ENCODE measurements at places on chromosomes 2 and 18. TPM values are rescaled to one million over a fixed set of nuclear protein-coding genes. Genes with fewer than 3 reads are reported as not detected.
A peak's percentile ranks its signal among the peaks of the same experiment; 100 is the strongest.

DNA sequence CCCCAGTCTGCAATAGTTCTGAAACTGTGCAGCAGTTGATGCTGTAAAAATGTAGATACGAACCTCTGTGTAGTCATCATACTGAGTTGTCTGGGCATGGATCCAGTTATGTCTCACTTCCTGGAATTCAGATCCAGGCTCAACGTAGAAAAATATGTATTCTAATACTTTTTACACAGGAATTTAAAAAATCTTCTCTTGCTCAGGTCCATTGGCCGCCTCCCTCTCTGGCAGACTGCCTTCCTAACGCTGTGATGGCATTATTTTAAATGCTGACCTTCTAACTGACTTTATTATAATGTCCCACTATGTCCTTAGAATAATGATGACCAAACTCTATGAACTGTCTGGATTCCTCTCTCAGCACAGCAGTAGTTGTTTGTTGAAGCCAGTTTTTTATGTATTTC, 119.6 kb downstream of the FEZ2 start:
- no peak for DNase-seq

DNA sequence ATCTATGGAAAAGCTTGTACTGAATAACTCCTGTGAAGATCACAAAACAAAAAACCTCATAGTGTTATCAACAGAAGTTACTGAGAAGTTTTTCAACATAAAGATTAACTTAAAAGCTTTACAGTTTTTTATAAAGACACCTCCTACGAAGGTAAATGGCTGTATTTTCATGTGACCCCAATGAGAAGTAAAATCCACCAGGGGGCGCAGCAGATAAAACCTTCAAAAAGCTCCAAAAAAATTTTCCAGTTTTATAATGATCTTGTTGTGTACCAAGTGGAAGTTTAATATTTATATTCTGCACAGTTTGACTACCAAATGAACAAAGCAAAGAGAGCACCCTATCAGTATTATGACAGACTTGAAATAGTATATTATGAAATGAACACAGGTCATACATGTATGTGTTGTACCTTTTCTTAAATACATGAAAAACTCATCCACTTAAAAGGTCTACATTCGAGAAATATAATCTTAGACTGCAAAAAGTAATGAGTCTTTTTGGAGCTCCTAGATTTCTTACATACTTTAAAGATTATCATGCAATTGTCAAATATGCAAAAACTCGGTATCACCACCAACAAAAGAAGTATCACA, 38.5 kb downstream of the PNO1 start:
- DNase-seq, result no peak

DNA sequence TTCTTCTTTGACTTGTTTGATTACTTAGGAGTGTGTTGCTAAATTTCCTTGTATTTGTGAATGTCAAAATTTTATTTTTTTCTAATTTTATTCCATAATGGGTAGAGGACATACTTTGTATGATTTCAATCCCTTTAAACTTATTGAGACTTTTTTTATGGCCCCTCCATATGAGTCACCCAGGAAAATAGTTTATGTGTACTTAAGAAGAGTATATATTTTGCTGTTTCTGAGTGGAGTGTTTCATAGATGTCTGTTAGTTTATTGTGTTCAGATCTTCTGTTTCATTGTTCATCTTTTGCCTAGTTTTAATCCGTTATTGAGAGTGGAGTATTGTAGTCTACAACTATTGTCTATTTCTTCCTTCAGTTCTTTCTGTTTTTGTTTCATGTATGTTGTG, 81.9 kb downstream of the EPB41L5 start:
- no peak for DNase-seq

DNA sequence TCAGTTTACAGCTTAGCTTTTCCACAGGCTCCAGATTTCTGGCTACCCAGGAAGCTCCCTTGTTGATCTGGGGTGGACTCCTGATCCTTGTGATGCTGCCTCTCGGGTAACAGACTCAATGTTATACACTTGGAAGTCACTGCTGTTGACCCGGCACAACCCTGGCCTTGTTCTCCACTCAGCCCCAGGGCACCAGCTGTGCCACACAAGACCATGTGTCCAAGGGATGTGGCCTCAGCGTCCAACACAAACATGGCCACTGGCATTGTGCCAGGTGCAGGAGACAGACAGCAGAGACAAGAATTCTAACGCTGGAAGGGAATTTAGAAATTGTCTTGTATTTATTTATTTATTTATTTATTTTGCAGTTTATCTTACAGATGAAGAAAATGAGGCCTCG, 39.0 kb upstream of the PPP4R1 start:
- DNase-seq, result no peak

DNA sequence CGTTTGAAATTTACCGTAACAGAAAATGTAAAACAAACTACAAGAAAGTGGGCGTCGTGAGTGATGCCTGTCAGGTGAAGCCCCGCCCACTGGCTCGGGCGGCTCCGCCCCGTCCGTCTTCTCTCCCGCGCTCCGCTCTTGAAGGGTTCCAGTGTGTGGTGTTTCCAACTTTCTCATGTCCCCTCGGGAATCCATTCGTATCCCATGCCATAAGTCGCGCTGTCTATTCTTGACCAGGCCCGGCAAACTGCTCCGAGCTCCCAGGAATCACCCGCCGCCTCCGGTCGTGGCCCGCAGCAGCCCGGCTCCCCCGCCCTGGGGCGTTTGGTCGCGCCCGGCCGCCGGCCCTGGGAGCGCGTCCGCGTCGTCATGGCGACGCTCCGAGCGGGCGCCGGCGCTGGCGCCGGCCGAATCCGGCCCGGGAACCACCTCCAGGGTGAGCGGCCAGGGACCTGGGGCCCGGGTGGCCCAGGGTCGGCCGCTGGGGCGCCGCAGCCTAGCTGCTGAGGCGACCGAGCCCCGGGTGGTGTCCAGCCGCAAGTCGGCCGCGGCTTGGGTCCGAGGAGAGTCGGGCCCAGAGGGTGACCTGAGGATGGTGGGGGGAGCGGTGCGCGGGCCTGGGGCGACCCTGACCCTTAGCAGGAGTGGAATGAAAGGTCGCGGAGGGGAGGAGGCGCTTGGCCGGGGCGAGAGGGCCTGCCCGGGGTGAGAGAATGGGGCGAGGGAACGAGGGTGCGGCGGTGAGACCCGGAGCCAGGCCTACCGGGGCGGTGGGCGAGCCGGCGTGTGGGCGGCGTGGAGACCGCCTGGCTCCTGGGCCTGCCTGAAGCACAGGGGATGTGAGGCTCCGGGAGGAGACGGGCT, at the start of gene CFAP221:
Gene CFAP221 (plus strand): TSS at position 375 of the 864 bp plus-strand sequence. CDS start 1,683 bp downstream, outside the sequence.
- DNase-seq, result peak; percentile 92

DNA sequence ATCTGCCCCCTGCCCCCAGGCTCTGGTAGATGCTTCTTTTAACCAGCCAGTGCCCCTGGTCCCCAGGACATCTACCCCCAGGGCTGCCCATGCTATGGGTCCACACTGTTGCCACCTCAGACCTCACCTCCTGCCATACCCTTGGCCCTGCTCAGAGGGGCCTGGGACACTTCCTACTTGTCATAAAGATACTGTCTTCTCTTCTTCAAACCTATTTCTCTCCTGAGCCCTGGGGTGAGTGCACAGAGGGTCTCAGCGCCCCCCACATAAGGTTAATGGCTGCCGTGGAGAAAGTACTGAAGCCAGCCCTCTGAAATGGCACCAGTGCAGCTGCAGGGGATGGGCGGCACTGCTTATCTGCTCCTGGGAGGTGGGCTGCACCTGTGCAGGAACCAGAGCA, 77.6 kb upstream of the MGAT4A start:
- no peak for DNase-seq

The SEPTIN2 gene
- polyA plus RNA-seq, result 164 TPM

The SLC5A7 gene
- not detected for polyA plus RNA-seq

The ANKRD30B gene
- not detected for polyA plus RNA-seq
